Cardiac septum (tissue), 1 donor: ENCODE measurements at places on chromosomes 3 and 15.

DNA sequence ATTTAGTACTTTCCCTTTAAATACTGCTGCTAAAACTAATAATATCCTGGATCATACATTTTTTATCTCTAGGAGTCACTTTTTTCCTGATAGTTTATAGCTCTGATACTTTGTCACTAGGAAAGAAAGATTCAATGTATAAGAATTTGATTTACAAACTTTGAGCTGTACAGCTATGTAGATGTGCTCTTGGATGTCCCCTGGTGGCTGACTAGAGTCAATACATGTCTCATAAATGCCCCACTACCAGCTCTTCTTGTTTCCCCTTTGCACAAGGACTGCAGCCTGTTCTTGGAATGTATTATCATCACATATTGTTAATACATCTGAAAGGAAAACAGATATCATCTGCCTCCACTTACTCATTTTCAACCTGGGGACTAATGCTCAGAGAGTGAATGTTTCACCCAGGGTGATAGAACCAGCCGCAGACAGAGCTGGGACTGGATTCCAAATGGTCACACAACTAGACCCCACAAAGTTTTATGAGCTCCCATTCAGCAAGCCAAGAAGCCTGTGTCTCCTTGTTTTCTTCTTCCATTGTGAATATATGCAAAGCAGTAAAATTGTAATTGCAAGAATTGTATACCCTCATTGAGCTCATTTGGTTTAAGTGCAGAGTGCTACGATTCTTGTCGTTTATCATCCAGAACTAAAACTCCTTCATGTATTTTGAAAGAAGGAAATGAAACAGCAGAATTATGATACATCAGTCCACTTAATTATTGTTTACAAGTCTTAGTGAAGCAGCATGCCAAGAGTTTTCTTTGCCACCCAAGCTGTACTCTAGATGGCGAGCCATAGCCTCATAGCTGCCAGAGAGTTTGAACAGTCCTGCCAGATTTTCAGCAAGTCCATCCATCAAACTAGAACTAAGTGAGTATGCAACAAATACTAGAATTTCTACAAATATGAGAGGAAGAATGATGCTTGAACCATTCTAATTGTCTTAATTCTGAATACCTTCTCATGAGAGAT is 261.6 kb upstream of the LMCD1 start:
- no peak for DNase-seq

DNA sequence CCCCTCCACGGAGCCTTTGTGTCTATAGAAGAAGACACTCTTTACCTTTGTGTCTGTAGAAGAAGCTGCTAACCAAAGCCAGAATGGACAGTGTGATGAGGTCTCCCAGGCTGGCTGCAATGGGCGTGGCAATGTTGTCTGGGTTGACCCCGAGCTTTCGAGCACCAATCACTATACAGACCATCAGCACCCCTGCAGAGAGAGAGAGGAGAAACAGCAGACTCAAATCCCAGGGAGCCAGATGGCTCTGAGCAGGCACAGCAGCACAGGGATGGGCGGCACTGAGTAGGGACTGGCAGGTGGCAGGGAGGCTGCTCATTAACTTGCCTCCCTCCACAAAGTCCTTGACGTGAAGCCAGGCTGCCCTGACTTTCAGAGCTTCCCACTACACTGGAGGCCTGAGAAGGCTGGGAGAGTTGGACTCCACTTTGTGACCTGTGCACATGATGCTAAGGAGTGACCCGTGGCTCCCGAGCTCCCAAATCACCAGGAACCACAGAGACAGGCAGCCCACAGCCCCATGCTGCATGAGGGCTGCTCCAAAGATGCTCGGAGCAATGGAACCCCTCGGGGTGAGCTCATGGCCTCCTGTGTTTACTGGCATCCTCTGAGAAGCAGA is 53.9 kb downstream of the ROPN1B start:
- no peak for DNase-seq

- no peak for DNase-seq
These were observed 137.8 kb upstream of the MYRIP start for GRCh38 chr3:39671600-39671999.

GRCh38 chr3:43734685-43735084 is 43.9 kb downstream of the ABHD5 start:
- no peak for DNase-seq

DNA sequence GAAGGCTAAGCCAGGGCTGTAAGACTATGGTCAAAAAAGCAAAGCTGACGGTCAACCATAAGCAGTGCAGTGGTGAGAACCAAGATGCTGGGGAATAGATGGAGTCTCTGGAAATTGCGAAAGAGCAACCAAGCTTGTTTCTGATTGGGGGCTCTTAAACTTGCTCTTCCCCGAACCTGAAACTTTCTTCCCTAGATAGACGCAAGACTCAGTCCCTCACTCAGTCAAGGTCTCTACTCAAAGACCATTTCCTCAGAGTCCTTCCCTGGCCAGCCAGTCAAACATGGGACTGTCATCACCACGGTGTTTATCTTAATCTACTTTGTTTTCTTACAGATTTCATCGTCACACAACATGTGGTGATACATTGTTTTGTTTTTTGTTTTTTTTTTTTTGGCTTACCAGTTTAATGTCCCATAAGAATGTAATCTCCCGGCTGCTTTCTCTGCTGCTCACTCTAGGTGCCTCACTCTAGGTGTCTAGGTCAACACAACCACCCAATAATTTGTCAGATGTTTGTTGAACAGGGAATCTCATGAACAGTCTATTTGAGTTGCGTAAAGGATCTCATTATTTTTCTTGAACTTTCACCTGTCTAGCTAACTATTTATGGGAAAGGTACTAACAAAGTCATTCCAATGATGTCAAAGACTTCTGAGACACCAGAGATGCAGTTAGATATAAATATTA is 495.4 kb downstream of the FOXP1 start:
- DNase-seq, result no peak

DNA sequence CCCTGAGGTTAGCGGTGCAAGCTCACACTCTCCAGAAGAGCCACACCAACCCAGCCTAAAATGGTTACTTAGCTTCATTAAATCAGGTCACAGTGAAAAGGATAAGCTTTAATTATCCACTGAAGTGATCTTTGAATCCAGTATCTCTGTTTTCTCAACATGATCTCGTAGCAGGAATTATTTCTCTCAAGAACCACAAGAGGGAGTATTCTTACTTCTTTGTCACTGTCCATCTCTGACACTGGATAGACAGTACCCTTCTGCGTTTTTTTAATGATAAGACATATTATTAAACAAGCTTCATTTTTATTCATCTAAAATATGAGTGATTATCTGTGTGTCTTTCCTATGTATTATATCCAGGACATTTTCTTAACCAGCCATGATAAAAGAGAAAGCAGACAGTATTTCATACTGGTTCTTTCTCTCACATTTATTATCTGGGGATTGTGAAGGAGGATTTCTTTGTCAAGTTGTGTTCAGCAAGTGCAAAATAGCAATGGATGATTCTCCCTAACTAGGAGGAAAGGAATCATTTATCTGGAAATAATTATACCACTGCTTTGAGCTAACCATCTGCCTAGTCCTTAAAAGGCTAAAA is 105.4 kb upstream of the CCDC54 start:
- no peak for DNase-seq
